Spleen (tissue), 13 donors: ENCODE measurements at places on chromosomes 1 and 21.

- no peak overlapping the region for H3K4me3 ChIP-seq
- H3K36me3 ChIP-seq: no peaks in the 10 kb centered on the region
- H3K27ac ChIP-seq: no peak overlapping the region
- H3K27me3 ChIP-seq: peaks cover 69% of the 10 kb centered on the region
Observed at GRCh38 chr1:156704930-156705320, 458 bp downstream of the CRABP2 start.

- H3K4me3 ChIP-seq: no peak overlapping the region
- H3K4me1 ChIP-seq: peaks cover 14% of the 10 kb centered on the region
- peak; percentile 74 for DNase-seq
- no peak overlapping the region for H3K27ac ChIP-seq
- no peaks in the 10 kb centered on the region for H3K27me3 ChIP-seq
Observed at GRCh38 chr1:228073857-228074545, 8.5 kb upstream of the ARF1 start.

- no peak overlapping the region for H3K27ac ChIP-seq
- H3K36me3 ChIP-seq: no peaks in the 10 kb centered on the region
- H3K4me1 ChIP-seq: no peaks in the 10 kb centered on the region
- H3K4me3 ChIP-seq: no peak overlapping the region
Observed at GRCh38 chr1:208584167-208584755, 340.1 kb upstream of the PLXNA2 start.

DNA sequence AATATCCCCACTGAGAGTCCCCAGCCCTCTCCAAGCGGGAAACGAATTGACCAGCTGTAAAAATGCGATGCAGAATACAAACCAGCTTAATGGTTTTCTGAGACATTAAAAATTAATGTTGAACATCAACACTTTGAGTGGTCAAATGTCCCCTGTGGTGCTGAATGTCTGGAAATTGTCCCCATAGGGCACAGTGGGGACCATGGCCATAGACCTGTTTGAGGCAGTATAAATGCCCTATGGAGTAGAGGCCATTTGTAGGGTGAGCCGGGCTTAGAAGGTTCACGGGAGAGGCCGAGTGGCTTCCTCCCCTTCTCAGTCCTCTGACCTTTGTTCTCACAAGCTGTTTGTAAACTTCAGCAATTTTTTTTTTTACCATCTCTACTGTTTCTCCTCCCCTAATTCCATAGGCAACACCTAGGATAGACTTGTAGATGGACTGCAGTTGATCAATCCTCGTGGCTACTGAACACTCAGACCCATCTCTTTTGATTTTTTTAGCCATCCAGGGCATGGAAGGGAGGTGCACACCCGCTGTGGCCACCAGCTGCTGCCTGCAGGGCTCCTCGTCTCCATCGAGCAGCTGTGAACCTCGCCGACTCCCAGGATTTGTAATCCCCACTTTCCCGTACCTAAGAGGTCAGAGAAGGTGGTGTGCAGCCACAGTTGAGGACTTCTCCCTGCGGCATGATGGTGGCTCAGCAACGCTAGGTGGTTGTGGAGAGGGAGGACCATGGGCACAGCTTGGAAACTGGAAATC lies 41.0 kb downstream of the KAZN start:
- H3K36me3 ChIP-seq: no peaks in the 10 kb centered on the region
- no peak for DNase-seq
- H3K27ac ChIP-seq: no peak overlapping the region

- H3K27me3 ChIP-seq: no peaks in the 10 kb centered on the region
- no peak overlapping the region for H3K4me3 ChIP-seq
- no peak for DNase-seq
Observed at GRCh38 chr1:160058087-160058486, 11.9 kb downstream of the KCNJ10 start.

GRCh38 chr21:41747943-41748738 lies 18.7 kb downstream of the RIPK4 start:
- H3K4me1 ChIP-seq: no peaks in the 10 kb centered on the region
- no peak overlapping the region for H3K4me3 ChIP-seq
- peak; percentile 47 for DNase-seq
- H3K36me3 ChIP-seq: no peaks in the 10 kb centered on the region

DNA sequence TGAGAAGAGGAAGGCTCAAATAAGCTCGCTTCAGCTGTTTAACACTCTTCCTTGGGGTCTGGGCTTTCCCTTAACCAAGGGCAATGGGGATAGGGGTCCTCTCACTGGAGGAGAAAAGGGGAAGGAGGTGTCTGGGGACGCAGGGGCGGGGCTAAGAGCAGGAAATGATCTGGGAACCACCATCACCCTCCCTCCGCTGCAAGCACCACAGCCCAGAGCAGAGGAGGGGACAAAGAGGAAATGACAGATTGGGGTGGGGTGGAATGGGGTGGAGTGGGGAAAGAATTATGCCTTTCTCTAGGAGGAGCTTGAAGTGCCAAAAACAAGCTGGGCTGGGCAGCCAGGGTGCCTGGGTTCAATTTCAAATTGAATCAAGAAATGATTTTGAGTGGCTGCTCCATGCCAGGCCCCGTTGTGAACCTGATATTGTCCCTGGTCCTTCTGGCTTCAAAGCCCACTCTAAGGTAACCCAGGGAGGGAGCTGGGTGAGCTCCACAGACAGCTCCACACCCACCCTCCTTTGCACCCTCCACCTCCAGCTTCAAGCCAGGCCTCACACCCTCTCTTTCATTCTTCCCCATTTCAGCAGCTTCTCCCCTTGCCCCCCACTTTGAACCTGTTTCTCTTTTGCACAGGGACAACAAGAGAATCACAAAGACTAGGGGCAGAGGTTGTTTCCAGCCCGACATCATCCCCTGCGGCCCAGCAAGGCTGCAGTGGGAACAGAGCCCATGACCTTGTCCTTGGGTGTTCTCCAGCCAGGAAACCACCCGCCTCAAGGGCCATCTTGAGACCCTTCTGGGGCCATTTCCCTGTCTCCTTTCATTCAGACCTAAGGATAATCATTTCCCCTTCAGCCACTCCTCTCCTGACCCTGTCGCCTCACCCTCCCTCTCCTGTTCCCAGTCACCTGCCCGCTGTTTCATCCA lies 1.1 kb downstream of the ARHGAP30 start:
- H3K27me3 ChIP-seq: no peaks in the 10 kb centered on the region
- H3K4me3 ChIP-seq: peak overlapping the region; percentile 81
- peak; percentile 95 for DNase-seq
- H3K27ac ChIP-seq: peak overlapping the region; percentile 93

DNA sequence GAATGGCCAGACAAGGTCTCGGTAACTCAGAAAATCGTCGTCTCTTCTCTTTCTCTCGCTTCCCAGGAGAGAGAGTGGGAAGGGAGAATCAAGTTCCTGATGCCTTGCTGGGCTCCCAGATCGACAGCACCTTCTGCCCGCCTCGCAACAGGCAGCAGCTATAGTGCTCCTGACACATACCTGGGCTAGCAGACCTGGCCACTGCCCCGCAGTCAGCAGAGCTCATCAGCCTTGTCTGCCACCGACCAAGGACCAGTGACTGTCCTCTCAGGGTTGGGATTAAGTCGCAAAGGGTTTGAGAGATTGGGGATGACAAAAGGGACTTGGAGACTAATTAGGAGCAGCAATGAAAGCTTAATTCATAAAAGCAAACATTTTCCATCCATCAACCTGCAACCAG lies 4.1 kb downstream of the RUNX3 start:
- H3K27me3 ChIP-seq: peaks cover 52% of the 10 kb centered on the region
- peaks cover 89% of the 10 kb centered on the region for H3K4me1 ChIP-seq

- DNase-seq: no peak
- no peaks in the 10 kb centered on the region for H3K36me3 ChIP-seq
- peaks cover 11% of the 10 kb centered on the region for H3K4me1 ChIP-seq
- H3K27me3 ChIP-seq: no peaks in the 10 kb centered on the region
- H3K4me3 ChIP-seq: no peak overlapping the region
Observed at GRCh38 chr1:67840449-67840848, 7.2 kb upstream of the GNG12 start.

DNA sequence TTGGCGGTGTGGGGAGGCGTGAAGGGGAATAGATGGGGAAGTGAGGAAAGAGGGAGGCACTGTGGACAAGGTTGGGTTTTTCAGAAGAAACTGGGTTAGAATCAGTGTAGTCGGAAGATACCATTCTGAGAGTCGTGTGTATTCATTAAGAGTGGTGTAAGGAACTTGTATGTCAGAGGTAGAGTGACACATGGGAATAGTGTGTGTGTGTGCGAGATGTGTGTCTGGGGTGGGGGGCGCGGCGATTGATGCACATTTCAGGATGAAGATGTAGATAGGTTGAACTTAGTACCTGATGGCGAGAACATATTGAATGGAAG lies 878 bp downstream of the SMG7 start:
- H3K36me3 ChIP-seq: no peaks in the 10 kb centered on the region
- H3K4me3 ChIP-seq: peak overlapping the region; percentile 96
- H3K27me3 ChIP-seq: no peaks in the 10 kb centered on the region
- H3K27ac ChIP-seq: peak overlapping the region; percentile 98
- DNase-seq: no peak
- H3K4me1 ChIP-seq: peaks cover 71% of the 10 kb centered on the region

- peaks cover 5% of the 10 kb centered on the region for H3K4me1 ChIP-seq
- DNase-seq: no peak
- H3K27ac ChIP-seq: no peak overlapping the region
- no peaks in the 10 kb centered on the region for H3K36me3 ChIP-seq
Observed at GRCh38 chr1:235090406-235091069, 38.1 kb downstream of the TOMM20 start.

DNA sequence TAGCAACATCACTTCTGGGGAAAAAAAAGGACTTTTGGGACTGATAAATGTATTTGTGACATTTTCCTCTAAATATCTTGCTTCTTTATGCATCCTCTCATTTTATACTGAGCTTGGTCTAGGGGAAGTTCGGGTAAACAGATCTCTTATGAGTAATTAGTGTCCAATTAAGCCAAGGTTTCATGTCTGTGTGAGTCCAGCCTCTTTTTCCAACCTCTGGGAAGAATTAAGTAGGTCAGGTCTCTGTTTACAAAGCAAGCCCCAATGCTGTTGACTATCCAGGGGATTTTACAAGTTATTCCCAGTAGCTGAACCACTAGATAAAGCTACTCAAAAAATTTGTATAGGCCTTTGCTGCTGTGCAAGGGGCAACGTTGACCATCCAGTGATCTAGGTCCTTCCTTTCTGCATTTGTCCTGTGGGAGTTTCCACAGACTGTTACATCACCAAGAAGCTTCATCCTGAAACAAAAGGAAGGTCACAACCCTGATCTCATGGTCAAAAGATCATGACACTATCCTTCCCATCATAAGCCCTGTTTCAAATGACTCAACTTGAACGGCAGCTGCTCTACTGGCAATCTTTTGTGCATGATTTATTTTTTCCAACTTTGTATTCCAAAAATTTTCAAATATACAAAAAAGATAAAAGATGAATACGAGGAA lies 74.3 kb downstream of the ETS2 start:
- no peaks in the 10 kb centered on the region for H3K36me3 ChIP-seq
- no peak overlapping the region for H3K27ac ChIP-seq
- H3K4me1 ChIP-seq: no peaks in the 10 kb centered on the region
- no peak overlapping the region for H3K4me3 ChIP-seq

GRCh38 chr1:153779781-153780541 lies 4.8 kb downstream of the SLC27A3 start:
- no peak for DNase-seq
- H3K27ac ChIP-seq: no peak overlapping the region
- H3K4me1 ChIP-seq: peaks cover 12% of the 10 kb centered on the region
- H3K36me3 ChIP-seq: peaks cover 7% of the 10 kb centered on the region
- no peak overlapping the region for H3K4me3 ChIP-seq

GRCh38 chr1:215104283-215104682 lies 21.7 kb downstream of the KCNK2 start:
- no peak overlapping the region for H3K27ac ChIP-seq
- H3K4me1 ChIP-seq: no peaks in the 10 kb centered on the region
- H3K36me3 ChIP-seq: no peaks in the 10 kb centered on the region
- H3K4me3 ChIP-seq: no peak overlapping the region

- H3K4me3 ChIP-seq: no peak overlapping the region
- H3K27ac ChIP-seq: no peak overlapping the region
- no peaks in the 10 kb centered on the region for H3K27me3 ChIP-seq
- no peaks in the 10 kb centered on the region for H3K4me1 ChIP-seq
Observed at GRCh38 chr1:161863549-161863948, 97.4 kb downstream of the ATF6 start.

DNA sequence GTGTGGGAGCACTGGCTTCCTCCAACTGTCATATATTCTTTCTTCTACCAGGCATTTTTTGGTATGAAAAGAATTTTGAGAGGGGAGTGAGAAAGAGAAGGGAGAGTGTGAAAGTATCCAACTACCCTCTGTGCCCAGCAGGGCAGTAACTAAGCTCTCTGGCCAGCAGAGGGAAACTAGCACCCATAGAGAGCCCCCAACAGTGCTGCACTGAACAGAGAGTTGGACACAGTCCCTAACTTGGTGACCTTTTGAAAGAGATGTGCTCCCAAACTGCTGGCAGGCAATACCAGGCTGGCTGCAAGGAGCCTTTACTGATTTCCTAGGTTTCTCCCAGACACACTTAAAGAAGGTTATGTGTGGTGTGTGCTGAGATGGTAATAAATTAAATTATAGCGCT lies 118.8 kb upstream of the PBX1 start:
- H3K4me3 ChIP-seq: no peak overlapping the region
- H3K4me1 ChIP-seq: no peaks in the 10 kb centered on the region
- no peaks in the 10 kb centered on the region for H3K27me3 ChIP-seq
- H3K36me3 ChIP-seq: no peaks in the 10 kb centered on the region
- DNase-seq: no peak

DNA sequence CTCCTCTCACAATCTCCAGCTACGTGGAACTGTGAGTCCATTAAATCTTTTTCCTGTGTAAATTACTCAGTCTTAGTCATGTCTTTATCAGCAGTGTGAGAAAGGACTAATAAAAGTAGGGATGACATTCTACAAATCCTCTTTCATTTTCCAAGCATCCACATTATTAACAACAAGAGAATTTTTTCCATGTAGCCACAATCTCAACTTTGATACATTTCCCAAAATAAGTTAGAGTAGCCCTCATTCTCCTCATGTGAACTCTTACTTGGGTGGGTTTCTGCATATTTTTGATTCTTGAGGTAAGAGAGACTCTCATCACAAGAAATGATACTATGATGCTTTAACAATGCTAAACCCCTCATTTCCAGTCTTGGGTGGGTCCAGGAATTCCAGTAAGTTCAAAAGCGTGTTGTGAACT lies 52.8 kb downstream of the TNFSF18 start:
- DNase-seq: no peak
- no peaks in the 10 kb centered on the region for H3K36me3 ChIP-seq
- H3K27ac ChIP-seq: no peak overlapping the region
- no peaks in the 10 kb centered on the region for H3K4me1 ChIP-seq
- H3K4me3 ChIP-seq: no peak overlapping the region

DNA sequence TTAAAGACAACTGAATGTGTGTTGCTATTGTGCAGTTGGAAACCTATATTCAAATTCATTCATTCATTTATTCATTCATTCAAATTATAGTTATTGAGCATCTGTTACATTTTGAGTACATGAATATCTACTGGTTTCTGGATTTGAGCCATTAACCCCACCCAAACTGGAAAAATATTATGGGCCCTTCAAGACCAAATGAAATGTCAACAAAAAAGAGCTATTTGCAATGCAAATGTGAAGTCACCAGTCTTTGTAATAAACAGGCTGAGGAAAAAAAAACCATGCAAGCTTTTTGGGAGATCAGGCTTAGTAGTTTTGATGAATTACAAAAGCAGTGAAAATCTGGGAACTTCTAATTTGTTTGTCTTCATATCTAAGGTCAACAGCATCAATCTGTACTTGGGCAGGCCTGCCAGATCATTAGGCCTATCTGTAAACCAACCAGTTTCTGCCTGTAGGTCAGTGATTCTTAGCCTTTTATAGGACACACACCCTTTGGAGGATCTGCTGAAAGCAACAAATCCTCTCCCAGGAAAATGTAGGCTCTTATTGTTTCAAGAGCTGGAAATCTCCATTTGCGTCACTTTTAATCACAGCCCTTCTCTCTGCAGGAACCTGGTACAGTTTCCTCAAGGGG lies 134.7 kb downstream of the FAM78B start:
- no peak for DNase-seq
- peaks cover 3% of the 10 kb centered on the region for H3K4me1 ChIP-seq
- no peaks in the 10 kb centered on the region for H3K27me3 ChIP-seq
